NCI-H69 (cell line): ENCODE measurements at places on chromosomes 7 and 10.
A peak's percentile ranks its signal among the peaks of the same experiment; 100 is the strongest.

- DNase-seq: peak; percentile 39
Observed at GRCh38 chr7:74290981-74291441, 1.8 kb downstream of the CLIP2 start.

DNA sequence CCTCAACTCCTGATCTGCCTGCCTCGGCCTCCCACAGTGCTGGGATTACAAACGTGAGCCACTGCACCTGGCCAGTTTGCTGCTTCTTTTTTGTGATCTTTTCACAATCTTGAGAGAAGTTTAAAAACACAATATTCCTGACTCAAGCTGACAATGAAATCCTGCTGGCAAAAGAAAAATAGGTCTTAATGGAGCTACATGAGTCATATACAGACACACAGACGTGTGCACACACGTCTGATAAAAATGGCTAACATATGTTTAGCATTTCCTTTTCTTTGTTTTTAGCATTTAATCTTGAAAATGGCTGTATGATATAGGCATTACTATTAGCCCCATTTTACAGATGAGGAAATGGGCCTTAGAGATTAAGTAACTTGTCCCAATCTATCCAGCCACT, 29.4 kb upstream of the RAB18 start:
- DNase-seq: no peak

GRCh38 chr7:50709151-50709550, 73.5 kb downstream of the GRB10 start:
- peak; percentile 25 for DNase-seq

- DNase-seq: no peak
Observed at GRCh38 chr10:118712930-118713634, 41.7 kb downstream of the CACUL1 start.

- DNase-seq: no peak
Observed at GRCh38 chr7:95607561-95607960, 11.2 kb upstream of the PDK4 start.

- no peak for DNase-seq
Observed at GRCh38 chr10:62517252-62517651, 143.1 kb downstream of the ZNF365 start.

GRCh38 chr7:73704640-73705550, 14.6 kb downstream of the STX1A start:
- DNase-seq: peak; percentile 98

- peak; percentile 69 for DNase-seq
Observed at GRCh38 chr7:95199779-95200558, 124.4 kb downstream of the PON1 start.

DNA sequence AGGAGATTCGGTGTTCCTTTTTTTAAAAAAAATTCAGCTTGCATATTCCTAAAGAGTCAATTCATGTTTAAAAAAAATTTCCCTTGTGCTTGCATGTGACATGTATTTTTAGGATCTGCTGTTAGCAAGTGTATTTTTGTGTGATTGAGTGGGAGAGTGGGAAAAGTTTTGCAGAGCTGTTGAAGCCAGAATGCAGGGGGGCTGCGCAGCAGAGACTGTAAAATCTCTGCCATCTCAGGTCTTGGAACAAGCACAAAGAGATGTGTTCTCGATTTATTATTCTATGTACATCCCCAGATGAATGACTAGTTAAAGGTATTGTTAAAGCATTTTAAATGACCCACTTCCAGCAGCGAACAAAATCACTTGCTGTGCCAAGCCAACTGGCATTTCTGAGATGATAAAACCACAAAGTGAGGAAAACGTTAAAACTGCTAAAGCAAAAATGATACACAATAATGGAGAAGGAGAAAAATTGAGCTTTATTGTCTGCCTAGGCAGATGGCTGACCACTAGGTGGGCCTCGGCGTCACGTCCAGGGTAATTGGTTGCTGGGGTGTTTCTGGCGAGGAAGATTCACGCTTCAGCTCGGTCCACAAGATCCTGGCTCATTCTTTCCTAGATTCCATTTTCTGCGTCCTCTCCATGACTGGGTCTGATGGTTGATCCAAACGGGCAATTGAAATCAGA, 67.0 kb upstream of the ATRNL1 start:
- DNase-seq: peak; percentile 91

DNA sequence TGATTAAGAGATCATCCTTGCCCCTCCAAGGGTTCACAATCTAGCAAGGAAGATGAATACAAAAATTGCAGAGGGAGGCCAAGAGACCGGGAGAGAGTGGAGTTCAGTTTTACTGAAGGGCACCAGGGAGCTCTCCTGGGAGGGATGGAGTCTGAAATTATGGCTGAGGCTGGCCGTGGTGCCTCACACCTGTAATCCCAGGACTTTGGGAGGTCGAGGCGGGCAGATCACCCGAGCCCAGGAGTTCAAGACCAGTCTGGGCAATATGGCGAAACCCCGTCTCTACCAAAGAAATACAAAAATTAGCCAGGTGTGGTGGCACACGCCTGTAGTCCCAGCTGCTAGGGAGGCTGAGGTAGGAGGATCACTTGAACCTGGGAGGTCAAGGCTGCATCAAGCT, 51.4 kb upstream of the MXI1 start:
- DNase-seq: no peak

GRCh38 chr10:30151581-30152389, 92.4 kb upstream of the JCAD start:
- peak; percentile 28 for DNase-seq

DNA sequence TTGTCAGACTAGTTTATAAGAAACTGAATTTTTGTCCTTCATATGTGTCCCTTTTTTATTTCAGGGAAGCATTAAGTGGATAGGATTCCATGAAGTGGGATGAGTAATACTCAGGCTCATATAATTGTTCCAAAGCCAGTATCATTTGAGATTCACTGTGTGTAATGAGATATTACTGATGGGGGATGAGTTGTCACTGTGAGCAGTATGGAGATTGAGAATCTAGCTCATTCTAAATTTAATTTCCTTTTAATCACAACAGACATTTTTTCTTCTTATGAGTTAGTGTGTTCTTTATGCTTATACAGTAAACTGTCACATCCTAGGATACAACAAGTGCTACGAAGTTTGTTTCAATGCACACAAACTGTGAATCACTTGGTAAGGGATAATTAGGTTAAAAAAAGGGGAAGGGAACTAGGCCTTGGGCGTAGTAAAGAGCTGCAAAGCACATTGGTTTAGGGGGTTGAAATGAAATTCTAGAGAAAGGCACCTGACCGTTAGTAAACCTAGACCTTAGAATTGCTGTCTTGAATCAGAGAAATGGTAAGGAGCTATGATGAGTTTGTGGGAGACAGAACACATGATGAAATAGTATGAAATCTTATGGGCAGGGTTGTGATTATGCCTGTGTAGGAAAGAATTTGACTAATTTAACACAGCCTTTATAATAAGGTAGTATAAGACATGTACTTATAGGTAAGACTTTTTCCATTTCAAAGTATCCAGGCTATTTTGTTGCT, 153.4 kb downstream of the MLLT10 start:
- no peak for DNase-seq

- DNase-seq: no peak
Observed at GRCh38 chr7:77983973-77984372, 185.4 kb downstream of the PHTF2 start.

DNA sequence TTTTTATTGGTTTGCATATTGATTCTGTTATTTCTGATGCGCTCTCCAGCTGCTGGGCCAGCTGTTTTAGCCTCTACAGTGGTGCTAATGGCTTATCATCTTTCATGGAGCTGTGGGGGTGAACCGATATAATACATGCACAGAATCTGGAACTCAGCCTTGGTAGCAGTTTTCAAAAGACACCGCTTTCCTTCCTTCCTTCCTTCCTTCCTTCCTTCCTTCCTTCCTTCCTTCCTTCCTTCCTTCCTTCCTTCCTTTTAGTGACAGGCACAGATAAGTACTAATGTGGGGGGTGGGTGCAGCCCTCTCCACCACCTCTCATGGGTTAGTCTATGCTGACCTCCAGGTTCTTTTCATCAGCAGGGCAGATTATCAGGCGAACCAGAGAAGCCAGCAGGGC, 31.9 kb upstream of the C10orf53 start:
- DNase-seq: no peak

DNA sequence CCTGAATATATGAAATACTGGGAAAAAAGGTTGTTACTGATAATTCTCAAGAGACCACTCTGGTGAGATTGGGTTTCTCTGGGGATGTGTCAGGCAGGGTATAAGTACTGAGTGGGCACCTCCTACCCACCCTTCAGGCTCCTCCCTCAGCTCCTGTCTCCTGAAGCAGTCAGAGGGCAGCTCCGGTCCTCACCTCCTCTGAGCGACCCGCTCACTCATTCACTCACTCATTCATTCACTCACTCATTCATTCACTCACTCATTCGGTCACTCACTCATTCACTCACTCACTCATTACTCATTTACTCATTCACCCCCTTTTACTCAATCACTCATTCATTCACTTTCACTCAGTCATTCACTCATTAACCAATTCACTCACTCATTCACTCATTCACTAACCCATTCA, 6.9 kb upstream of the PFKP start:
- DNase-seq: no peak

- no peak for DNase-seq
Observed at GRCh38 chr7:149003018-149003417, 25.3 kb downstream of the PDIA4 start.

- DNase-seq: no peak
Observed at GRCh38 chr7:71220210-71220695, 88.3 kb downstream of the GALNT17 start.

GRCh38 chr10:132861116-132861691, 75.3 kb upstream of the NKX6-2 start:
- no peak for DNase-seq

GRCh38 chr10:62433181-62433692, 59.1 kb downstream of the ZNF365 start:
- DNase-seq: peak; percentile 5

- DNase-seq: no peak
Observed at GRCh38 chr7:1433128-1433920, 25.9 kb downstream of the MICALL2 start.

- DNase-seq: no peak
Observed at GRCh38 chr7:103391150-103391549, 43.7 kb downstream of the PSMC2 start.

- DNase-seq: no peak
Observed at GRCh38 chr10:91653219-91653870, 20.5 kb upstream of the PPP1R3C start.

DNA sequence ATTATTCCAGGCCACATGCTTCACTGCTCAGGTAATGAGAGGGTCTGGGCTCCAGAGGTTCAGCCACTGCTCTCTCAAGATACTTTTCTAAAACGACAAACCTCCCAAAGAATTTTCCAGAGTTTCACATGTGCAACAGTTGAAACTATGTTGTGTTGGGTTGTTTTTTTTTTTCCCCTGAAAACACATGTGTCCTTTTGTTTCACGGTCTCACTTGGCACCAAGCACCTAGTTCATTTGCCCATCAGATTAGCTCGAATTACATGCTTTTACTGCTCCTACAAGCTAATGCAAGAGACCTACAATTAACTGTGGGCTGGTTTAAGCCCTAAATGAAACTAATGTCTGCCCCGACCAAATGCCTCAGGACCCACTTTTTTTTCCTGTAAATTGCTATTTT, 313.3 kb downstream of the FGFR2 start:
- DNase-seq: peak; percentile 81

DNA sequence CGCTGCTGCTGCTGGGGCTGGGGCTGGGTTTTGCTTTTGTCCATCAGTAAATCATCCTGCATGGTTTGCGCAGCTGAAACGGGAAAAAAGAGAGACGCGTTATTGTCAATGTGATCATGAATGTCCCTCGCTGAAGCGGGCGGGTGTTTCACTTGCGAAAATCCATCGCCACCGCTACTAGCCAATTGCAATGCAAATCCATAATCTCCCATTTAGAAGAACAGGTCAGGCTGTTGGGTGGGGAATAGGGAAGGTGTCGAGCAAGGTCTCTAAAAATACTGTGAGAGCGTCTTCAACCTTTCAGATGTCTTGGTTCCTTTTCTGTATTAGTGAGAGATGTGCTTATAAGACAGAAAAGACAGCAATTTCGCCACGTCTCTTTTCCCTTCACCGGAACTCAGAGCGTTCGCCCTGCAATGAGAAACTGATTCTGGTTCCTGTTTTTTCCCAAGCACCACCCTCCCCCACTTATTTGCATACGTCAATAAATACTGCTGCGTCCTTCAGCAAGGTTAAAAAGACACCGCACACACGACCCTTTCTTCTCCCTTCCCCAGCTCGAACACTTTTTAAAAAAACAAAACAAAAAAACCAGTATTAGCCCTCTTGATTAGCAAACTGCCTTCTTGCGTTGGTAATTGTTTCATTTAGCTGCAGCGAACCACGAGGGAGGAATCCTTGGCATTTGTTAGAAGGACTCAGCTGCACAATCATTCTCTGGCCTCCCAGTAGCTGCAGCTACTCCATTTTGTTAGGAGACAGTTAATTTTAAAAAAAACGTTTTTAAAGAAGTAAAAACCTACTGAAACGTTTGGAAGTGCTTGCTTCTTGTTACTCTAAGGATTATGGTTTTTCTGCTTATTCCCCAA, 50.4 kb downstream of the CPEB3 start:
- peak; percentile 78 for DNase-seq

DNA sequence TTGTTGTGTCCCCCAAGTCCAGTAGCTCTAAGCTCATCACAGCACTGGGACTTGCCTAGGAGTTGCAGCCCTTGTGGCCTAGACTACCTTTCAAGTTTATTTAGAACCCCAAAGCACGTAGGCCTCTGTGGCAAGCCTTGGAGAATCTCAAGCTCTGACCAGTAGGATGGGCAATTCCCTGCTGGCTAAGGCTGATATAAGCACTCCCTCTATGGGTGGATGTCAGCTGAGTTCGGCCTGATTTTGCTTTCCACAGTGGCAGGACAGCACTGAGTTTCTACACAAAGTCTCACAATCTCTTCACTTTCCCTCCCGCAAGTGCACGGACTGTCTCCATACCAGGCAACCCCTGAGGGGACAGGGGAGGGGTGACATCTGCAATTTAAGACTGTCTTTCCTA, 886.4 kb upstream of the LRRN3 start:
- peak; percentile 12 for DNase-seq

- DNase-seq: no peak
Observed at GRCh38 chr10:30047430-30047829, 12.0 kb downstream of the JCAD start.

- DNase-seq: peak; percentile 0
Observed at GRCh38 chr10:106338486-106338885, 826.0 kb downstream of the SORCS1 start.

DNA sequence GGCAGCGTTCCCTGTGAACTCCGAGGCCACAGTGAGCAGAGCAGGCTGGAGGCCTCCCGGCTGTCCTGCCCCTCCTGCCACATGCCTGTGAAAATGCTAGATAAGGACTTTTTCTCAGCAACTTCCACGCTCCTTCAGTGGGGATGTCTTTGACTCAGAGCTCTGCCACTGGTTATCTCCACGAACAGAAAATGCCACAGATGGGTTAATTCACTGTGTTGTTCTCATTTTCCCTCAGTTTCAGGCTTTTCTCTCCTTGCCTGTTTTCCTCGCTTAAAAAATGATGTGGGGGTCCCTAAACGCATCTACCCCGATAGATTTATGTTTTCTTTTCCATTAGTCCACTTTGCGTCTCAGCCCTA, 51.3 kb downstream of the IKZF1 start:
- no peak for DNase-seq

- peak; percentile 93 for DNase-seq
Observed at GRCh38 chr7:4479367-4480039, 202.6 kb upstream of the FOXK1 start.
